ENCODE measurements at places on chromosomes 3 and 15.

GRCh38 chr15:38084289-38084688, 149.8 kb downstream of the TMCO5A start:
- peak; percentile 47 for DNase-seq

GRCh38 chr15:78633348-78633747, 7.7 kb downstream of the CHRNB4 start:
- no peak for DNase-seq

GRCh38 chr3:142650001-142650693, 54.0 kb downstream of the PLS1 start:
- DNase-seq = peak; percentile 40

DNA sequence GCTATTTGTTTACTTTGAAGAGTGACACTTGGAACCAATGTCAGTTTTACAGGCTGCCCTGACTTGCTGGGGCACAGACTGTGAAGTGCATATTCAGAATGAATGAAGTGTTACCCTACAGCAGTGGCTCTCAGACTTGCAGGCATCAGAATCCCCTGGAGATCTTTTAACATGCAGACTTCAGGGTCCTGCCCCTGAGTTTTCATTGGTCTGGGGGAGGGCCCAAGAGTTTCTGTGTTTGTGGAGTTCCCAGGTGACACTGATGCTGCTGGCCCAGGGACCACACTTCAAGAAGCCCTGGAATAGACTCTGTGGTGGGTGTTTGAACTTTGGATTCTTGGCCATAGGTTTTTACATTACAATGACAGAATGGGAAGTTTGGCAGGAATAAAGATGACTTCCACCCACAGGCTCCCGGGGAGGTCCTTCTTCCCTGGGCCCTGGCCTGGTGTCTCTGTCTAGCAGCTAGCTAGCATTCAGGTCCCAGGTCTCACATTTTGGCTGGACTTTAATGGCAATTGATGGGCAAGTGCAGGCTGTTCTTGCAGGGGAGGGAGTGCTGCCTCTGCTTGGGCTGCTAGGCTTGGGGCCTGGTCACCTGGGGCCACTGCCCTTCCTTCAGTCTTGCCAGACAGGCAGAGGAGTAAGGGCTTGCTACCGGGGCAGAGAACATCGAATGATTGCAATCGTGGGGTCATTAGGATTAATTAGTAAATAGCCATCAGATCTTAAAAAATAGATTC, 149.0 kb downstream of the APBA2 start:
- DNase-seq = no peak

- no peak for DNase-seq
Observed at GRCh38 chr3:108130701-108131474, 40.1 kb upstream of the CD47 start.

DNA sequence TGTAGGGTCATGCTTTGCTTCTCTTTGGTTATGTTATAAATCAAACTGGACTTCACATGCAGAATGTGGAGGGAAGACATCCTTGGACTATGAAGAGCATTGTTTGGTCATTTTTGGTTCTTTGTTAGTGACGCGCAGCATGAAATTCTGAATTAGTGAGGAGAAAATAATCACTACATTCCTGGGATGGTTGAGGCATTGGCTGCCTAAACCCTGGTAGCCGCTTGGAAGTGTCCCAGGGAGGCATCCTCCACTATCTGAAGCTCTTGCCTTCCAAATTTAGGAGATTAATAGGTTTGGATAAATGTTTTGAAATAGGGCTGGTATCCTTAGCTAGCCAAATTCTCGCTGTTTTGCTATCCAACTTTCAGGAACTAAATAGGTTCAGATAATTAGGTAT, 96.2 kb downstream of the CLSTN2 start:
- no peak for DNase-seq

- no peak for DNase-seq
Observed at GRCh38 chr3:187136337-187136736, 3.0 kb downstream of the RPL39L start.

GRCh38 chr3:193816656-193817311, 223.8 kb downstream of the OPA1 start:
- no peak for DNase-seq

DNA sequence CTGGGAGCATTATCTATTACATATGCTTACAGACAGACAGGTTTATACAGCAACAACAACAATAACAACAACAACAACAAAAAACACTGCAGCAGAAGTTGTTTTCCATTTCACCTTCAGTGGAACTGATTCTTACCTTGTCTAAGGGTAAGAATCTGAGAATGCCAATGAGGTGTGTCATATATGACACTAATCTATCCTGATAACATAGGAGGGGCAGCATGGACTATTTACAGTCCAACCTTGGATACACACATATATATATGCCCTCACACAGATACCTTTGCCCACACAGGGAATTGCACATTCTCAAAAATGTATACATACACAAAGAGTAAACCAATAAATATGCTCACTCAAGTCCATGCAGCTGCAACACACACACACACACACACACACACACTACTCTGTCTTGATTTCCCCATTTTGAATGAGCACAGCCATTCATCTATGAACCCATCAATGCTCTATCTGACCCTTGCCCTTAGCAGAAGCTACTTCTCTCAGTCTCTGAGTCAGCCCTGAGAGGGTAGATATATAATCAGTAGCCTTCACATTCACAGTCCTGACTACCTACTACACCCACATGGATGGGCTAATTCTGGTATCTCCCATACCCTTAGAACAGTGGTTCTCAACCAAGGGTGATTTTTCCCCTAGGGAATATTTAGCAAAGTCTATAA, 9.7 kb upstream of the TRANK1 start:
- DNase-seq = no peak

DNA sequence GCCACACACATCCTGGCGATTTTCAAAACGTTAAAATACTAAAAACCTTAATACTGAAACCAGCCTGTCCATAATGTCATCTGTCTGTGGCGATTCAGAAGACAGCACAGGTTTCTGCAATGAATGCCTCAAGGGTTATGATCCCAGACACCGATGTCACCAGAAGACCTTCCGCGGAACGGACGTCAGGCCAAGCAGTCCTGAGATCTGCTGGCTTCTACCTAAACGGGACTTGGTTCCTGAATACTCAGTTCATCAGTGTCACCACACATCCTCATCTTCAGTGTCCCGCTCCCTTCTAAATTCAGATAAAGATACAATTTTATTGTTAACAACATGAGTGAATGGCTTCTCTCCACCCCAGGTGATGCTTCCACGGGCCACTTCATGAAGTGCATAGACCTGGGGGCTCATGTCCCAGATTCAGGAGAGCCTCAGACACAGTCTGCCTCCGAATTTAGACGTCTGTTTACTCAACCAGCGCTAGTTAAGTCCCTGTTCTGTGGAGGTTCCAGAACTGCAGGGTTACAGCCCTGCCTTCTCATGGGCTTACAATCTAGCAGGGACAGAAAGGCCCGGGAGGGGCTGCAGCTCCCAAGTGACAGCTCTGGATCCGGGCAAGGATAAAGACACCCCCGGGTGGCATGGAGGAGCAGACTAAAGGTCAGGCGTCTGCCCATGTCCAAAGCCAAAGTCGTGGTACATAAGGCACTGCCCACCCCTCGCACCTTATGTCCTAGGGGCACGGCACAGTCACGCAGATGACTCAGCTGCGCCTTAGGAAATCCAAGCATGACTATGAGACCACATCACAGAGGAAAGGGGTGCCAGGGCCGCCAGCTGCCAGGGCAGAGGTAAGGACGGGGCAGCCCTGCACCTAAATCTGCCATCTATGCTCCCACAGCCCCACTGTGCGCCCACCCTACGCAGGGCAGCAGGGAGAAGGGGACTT, 75.9 kb downstream of the VGLL4 start:
- no peak for DNase-seq

DNA sequence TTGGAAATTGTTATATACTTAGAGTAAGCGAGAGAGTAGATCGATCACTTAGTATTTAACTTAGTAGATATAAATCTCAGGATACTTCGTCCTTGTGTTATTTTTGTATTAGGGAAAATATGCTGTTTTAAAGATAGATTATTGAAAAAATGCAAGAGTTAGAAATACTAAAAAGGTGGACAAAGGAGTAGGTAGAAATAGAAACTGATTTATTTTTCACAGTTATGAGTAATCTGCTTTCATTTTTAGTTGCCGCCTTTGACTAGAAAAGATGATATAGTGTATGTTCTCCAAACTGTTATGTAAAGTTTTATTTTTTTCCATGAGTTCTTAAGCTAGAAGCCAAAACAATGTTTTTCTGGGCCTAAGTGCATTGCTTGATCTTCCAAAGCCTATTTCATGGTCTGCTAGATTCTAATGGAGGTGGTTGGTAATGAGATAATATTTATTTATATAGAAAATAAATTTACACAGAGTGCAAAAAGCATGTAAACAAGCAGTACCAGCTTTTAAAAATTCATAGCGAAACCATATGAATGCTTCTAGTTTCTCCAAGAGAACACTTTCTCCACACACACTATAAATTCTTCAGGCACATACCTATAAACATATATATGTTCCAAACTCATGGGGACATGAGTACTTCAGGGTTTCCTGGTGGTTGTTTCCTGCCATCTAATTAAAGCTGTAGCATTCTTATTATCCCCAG, 61.1 kb downstream of the DIPK2A start:
- no peak for DNase-seq

- no peak for DNase-seq
Observed at GRCh38 chr3:53941950-53942349, 50.3 kb upstream of the SELENOK start.

DNA sequence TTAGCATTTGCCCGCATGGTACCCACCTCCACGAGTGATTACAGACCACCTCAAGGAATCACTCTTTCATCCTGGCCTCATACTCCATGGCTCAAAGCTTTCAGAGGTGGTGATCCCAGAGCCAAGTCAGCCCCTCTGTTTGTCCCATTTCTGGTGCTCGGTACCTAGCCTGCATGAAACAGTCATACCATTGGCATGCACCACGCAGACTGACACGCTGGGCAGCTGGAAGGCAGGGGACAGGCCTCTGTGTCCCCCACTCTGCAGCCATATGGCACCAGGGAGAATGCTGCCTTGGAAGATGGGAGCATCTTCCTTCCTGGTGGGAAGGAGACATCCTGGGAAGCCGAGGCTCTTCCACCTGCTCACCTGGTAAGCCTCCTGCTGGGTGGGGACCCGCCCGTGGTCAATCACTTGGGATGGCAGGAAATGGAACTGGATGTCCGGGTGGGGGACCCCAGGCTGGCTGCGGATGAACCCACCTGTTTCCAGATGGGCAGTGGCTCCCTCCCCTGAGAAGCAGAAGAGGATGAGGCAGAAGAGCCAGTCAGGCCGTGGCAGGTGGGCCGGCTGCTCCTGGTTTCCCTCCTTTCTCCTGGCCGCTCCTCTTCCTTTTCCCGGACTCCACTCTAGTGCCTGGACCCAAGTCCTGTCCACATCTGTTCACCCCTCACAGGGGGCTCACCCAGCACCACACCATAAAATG, 26.9 kb downstream of the CHDH start:
- DNase-seq = no peak

DNA sequence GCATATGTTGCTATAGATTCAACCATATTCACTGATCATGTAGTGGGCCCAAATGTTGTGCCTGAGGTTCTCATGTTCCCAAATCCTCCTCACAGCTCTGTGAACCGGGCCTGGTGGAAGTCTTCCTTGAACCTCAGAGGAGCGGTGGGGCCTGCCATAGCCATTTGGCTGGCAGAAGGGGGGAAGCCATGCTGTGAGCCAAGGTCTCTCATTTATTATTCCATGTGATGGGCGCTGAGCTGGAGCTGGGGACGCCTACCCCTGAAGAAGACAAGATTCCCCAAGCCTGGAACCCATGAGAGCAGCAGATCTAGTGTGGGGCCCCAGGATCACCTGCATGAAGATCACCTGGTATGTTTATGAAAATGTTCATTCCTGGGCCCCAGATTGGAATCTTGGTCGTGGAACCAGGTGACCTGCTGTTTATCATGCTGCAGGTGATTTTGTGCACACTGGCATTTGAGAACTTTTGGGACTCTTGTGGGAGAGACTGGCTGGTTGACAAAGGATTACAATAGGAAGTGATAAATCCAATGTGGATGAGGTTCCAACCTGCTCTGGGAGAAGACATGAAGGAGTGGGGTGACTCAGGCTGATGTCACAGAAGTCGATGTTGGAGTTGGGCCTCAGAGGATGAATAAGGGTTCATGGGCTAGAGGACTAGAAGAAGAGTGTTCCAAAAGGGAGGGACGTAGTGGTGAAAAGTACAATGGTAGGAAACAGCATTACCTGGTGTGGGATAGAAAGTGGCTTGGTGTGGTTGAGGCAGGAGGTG, 102.1 kb downstream of the ASB7 start:
- no peak for DNase-seq

GRCh38 chr3:194618858-194619608, 14.2 kb downstream of the TMEM44 start:
- no peak for DNase-seq

GRCh38 chr3:55723653-55724406, 236.7 kb upstream of the WNT5A start:
- DNase-seq = no peak

GRCh38 chr3:185936273-185936629, 1.6 kb downstream of the TRA2B start:
- no peak for DNase-seq

- no peak for DNase-seq
Observed at GRCh38 chr3:5022966-5023776, 43.9 kb downstream of the BHLHE40 start.

DNA sequence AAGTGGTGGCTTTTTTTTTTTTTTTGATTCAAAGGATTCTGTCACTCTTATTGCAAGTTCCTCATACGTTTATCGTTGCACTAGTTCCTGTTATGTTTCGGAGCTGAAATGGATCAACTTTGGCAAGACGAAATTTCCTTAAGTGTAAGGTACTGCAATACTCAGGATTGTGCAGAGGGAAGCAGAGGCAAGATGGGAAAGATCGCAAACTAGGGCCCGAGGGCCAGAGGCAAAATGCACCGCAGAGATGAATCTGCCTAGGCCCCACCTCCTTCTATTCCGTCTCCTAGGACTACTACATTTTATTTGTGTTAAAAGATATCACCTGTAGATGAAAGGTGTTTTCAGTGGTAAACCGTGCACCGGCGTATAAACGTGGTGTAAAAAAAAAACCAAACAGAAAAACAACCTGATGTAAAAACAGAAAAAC, 331 bp downstream of the RNU6-1 start:
- peak; percentile 58 for DNase-seq

GRCh38 chr3:132570016-132570415, 27.1 kb upstream of the ACKR4 start:
- no peak for DNase-seq

All from common myeloid progenitor, CD34-positive (primary cell).